ENCODE measurements at places on chromosomes 7 and 10.

- no peak for DNase-seq
These were observed 10.2 kb upstream of the INTS1 start for GRCh38 chr7:1514407-1514806.

DNA sequence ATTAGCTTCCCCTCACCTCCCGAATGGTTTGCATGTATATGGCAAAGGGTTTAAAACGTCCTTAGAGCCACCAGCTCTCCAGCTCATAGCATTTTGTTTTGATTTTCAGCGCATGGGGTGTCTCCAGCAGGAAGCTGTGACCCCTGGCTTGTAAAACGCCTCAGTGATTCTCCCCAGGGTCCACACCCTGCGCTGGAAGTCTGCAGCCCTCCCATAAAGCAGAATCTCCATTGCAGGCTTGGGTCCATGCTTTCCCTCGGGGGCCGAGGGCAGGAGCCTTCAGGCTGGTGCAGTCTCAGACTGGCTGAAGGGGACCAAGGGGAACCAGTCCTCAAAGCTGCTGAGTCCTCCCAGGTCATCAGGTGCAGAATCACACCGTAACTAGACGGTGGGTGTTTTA lies 109.7 kb downstream of the VIPR2 start:
- no peak for DNase-seq

GRCh38 chr7:150453181-150453580 lies 2.8 kb downstream of the GIMAP8 start:
- no peak for DNase-seq

DNA sequence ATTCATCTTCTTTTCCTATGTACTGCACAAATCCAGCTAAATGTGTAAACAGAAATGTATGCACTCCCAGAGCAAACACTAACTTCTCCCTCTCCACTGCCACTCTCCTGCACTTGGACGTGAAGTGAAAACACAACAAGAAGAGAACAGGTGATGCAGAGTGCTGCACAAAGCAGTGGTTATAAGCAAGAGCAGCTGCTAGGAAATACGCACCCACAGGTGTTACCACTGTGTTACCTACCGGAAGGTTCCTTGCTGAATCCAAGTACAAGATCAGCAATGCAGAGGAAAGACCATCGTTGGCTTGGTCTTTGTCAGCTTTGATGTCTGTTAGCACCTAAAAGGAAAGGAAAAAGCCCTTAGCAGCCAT lies 54.6 kb upstream of the NCAPG2 start:
- DNase-seq = no peak

DNA sequence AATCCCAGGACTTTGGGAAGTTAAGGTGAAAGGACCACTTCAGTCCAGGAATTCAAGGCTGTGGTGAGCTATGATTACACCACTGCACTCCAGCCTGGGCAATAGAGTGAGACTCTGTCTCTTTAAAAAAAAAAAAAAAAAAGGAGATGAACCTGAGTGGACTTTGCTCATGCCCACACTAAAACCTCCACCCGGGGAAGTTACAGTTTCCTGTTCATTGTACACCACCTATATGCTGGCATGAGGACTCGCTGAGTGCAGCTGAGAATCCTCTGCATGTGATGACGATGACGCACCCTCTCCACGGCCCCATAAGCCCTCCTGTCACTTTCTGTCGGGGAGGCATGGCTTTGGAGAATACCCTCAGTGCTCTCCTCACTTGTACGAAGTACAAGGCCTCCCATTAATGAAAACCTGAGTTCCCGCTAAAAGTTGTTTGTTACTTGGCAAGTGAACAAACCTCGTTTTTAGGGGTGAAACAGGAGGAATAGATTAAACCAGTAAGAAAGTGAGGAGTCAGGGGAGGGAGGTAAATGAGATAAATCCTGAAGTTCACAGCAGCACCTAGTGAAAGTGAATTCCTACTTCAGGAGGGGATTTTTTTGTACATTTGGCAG lies 15.9 kb downstream of the TMEM176B start:
- no peak for DNase-seq

DNA sequence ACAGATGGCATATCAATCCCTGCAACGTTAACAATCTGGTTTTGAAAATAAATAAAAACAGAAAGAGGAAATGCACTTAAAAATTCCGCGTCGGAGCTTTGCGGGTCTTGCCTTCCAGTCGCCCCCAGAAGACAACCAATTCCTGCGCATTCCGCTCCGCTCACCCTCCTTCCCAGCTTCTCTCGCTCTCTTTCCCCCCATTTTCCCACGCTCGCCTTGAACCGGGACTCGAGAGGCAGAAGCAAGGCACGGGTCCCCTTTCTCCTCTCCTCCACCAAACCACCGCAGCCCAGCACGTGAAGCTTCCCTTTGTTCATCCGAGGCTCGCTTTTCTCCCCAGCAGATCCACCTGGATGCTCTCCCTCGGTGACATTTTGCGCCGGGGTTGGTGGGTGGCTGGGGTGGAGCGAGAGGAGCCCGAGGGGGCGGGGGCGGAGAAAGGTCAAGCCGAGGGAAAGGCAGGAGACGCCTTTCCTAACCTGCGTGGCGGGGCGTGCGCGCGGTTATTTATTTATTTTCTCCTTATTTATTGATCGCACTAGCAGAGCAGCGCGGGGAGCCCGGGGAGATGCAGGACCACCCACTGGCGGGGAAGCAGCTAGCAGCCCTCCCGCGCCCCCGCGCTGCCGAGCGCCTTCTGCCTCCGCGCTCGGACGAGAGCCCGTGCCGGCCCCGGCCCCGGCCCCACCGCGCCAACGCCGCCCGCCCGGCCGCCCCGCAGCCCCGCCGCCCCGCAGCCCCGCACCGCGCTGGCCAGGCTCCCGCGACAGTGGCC lies at the start of gene KCND2:
Gene KCND2, plus strand, starts transcription at position 475 of the 775 bp plus-strand sequence.
- DNase-seq = no peak

DNA sequence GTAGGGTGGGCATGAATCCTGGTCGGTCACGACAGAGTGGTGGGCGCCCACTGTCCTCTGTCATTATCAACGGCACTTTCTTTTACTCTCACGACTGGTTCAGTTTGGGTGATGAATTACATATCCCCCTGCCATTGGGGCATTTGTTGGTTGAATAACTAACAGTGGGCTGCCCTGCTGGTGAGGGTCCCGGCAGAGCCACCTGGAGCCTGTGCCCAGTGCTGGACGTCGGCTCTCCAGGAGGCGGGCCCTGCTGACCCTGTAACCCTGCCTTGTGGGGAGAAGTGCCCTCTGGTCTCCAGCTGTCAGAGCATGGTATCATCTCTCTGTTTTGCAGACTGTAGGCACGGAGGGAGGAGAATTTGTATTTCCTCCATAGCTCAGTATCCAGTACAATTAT lies 199.1 kb downstream of the GLRX3 start:
- DNase-seq = no peak

GRCh38 chr7:91657483-91658071 lies 222.9 kb downstream of the MTERF1 start:
- no peak for DNase-seq

DNA sequence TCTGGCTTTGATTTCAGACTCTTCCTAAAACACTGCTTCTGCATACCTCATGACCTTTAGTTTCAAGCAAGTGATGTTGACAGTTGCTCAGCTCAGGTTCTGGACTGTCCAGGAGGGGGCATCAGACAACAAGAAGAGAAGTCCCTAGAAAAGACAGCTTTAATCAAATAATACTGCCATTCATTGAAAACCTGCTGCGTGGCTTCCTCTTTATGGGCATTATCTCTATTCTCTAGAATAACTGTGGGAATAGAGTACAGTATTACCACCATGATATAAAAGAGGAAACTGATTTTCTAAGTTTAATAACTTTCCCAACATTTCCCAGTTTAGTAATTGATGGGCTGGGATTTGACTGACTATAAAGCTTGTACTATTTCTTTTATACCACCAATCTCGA lies 170.4 kb downstream of the SNX13 start:
- no peak for DNase-seq

GRCh38 chr7:22184549-22185199 lies 172.3 kb downstream of the RAPGEF5 start:
- no peak for DNase-seq

- DNase-seq = no peak
These were observed 21.6 kb upstream of the GIMAP2 start for GRCh38 chr7:150663802-150664494.

DNA sequence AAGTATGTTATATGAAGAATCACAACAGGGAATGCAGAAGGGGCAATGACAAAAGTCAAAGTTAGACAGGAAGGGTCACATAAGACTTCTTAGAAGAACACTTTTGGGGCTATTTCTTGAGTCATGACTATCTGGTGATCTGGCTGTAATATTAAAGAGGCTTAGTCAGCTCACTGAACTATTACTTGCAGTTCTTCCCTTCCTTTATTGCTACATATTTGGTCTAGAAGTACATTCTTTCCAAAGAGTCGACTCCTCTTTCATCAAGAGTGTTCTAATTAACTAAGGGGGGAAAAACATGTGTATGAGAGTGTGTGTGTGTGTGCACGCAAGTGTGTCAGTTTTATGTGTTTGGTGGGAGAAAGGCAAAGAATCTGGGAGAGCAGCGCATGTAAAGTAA lies 247.3 kb upstream of the LRRTM3 start:
- no peak for DNase-seq

DNA sequence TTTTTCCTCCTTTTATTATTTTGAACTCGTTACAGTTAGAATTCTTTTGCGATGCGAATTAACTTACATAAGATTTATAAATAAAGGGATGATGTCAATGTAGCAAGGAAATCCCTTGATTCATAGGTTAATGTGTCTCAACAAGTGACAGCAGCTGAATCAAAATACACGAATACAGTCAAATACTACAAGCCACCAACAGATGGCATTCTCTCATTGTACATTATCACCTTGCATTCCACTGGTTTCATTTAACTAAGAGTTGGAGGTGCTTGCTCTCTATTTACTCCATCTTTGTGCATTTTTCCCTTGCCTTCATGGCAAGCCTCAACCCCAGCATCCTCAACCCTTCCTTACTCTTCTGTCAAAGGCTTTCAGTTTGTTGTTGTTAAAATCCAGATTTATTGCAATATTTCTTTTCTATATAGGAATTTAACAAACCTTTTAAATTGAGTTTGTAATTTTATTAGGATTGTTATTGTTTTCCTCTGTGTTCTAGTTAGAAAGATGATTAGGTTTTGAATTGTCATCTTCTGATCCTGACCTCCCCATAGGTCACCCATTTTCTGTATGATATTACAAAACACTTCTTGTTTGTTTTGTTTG lies 78.3 kb downstream of the SLC25A40 start:
- no peak for DNase-seq

GRCh38 chr10:24897326-24897926 lies 55.0 kb downstream of the PRTFDC1 start:
- no peak for DNase-seq

GRCh38 chr7:143973870-143974416 lies 19.3 kb downstream of the OR2F1 start:
- DNase-seq = no peak

GRCh38 chr7:139603896-139604295 lies 80.4 kb downstream of the CLEC2L start:
- no peak for DNase-seq

DNA sequence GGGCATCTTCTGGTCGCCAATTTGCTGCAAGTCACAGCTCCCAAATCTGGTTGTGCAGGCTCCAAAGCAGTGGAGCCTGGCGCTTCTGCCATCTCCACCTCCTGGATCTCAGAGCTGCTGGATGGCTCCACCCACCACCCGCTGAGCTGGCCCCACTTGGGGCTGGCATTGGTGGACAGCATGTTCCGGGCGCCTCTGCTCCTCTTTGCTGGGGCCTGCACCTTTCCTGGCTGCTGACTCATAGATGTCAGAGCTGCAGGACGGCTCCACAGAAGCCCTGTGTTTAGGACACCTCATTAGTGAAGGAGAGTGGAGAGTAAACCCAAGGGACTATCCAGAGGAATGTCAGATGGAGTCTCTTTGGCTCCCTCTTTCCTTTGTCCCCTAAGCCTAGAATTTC lies 27.4 kb downstream of the MAPK8 start:
- DNase-seq = no peak

DNA sequence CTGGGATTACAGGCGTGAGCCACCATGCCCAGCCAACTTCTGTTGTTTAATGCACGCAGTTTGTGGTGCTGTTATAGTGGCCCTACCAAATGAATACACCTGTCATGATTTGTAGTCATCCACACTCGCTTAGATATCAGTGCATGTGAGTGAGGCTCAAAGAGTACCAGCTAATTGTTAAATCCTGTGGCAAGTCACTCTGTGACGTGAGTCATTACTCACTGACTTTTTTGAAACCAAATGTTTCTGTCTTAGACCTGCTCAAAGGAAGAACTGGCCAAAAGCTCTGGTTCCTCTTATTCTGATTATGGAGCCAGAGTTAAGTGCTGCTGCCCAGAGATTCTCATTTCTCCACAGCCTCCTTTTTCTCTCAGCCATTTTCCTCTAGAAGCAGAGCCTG lies 109.4 kb downstream of the PRKAG2 start:
- no peak for DNase-seq

GRCh38 chr7:142454862-142455261 lies 197.0 kb upstream of the PRSS58 start:
- DNase-seq = no peak

- no peak for DNase-seq
These were observed 7.5 kb downstream of the AIMP2 start for GRCh38 chr7:6016653-6016966.

GRCh38 chr10:121594623-121595350 lies 3.5 kb downstream of the FGFR2 start:
- no peak for DNase-seq

Measured in stimulated activated CD8-positive, alpha-beta memory T cell treated with anti-CD3 and anti-CD28 coated beads, Interleukin-4, amount 100 ng/mL, for 4 hours (primary cell).